Thoracic aorta (tissue), 2 donors: ENCODE measurements at places on chromosomes 1 and 21. TPM values are rescaled to one million over a fixed set of nuclear protein-coding genes. Genes with fewer than 3 reads are reported as not detected.
A peak's percentile ranks its signal among the peaks of the same experiment; 100 is the strongest.

NR1I3 gene
- not detected for total RNA-seq

FCGR3A gene
- 41.2 TPM for total RNA-seq

FAM177B gene
- not detected for total RNA-seq

IFI44 gene
- 43.5 TPM for total RNA-seq

TCHH gene
- 0.41 TPM for total RNA-seq

HSPA6 gene
- total RNA-seq, result 11.9 TPM

CLCA1 gene
- not detected for total RNA-seq

ENAH gene
- 111 TPM for total RNA-seq

CASQ1 gene
- total RNA-seq, result 10.7 TPM

SERPINC1 gene
- total RNA-seq, result not detected

DNA sequence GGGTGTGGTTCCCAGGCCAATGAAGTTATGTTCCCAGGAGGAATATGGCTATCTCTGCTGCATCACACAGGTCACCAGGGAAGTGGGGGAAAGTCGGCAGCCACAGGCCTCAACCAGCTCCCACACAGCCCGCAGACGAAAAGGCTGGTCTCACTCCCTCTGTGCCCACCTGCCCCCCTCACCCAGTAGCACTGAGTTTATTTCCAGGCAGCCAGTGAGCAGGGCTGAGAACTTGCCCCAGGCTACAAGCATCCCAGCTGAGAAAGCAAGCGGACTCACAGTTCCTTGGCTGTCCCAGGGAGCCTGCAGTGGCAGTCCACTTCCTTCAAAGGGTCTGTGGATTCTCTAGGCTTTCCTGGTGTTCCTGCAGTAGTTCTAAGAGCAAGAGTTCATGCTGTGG, 68.9 kb downstream of the SLC5A9 start:
- DNase-seq, result no peak
- H3K4me3 ChIP-seq, result no peak overlapping the region
- H3K36me3 ChIP-seq, result no peaks in the 10 kb centered on the region
- H3K27me3 ChIP-seq, result no peaks in the 10 kb centered on the region
- H3K4me1 ChIP-seq, result no peaks in the 10 kb centered on the region

DNA sequence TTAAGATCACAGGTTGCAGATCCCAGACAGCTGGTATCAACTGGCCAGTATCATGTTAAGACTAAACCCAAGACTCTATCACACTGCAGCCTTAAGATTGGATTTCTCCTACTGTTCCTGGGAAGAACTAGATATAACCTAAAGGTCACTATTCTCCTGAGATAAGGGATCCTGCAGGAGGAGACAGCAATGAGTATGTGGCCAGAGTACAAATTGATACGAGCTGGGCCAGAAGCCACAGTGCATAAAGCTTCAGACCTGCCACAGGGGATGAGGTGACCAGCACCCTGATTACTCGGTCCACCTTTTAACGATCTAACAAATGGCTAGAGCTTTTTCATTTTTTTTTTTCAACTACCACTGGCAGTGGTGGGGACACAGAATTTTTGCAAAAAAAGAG, 31.0 kb downstream of the HSD3B1 start:
- no peak overlapping the region for H3K4me3 ChIP-seq
- H3K27ac ChIP-seq, result no peak overlapping the region
- no peaks in the 10 kb centered on the region for H3K4me1 ChIP-seq
- DNase-seq, result no peak
- H3K27me3 ChIP-seq, result no peaks in the 10 kb centered on the region
- no peaks in the 10 kb centered on the region for H3K36me3 ChIP-seq

DNA sequence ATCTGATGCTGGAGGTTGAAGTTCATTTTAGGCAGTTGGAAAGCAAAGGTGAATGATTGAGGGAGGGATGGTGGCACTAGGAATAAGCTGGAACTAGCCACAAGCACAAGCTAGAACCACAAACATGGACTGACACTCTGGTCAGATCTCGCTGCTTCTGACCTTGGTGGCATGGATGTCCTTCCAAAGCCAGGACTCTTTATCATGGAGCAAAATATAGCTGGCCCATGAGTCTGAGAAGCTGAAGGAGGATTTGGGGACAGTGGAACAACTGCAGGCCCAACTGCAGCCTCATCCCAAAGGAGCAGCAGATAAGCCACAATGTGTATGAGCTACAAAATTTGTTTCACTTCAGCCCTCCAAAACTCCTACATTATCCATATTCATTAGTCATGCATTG, 35.5 kb downstream of the SRSF11 start:
- no peak overlapping the region for H3K27ac ChIP-seq
- no peak for DNase-seq

DNA sequence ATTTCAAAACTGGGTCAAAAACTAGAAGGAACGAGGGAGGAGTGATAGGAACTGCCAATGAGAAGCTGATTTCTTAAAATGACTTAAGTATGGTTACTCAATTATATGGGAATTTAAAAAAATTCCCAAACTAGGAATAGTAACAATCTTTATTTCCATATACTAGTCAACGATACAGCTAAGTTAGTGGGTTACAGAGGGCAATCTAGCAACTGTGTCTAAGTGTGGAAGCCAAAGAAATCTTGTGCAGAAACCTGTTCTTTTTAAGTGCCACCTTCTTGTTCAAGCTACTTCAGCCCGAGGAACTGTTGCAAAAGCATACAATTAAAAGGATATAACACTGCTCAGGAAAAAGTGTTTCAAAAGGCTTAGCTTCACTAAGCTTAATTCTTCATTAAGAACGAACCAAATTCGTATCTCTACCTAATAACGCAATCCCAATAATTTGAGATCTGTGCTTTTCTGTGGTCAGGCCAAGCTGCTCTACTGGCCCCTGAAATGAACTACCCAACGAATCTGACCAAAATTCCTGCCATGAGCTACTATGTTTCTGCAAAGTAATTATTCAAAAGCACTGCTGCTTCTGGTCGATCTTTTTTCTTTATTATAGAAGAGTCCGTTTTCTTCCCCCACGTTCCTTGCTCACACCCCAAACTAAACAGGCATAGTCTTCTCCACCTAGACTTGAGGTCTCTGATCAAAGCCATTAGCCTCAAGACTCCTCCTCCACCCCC, 1.8 kb downstream of the USP24 start:
- no peaks in the 10 kb centered on the region for H3K27me3 ChIP-seq
- H3K36me3 ChIP-seq, result no peaks in the 10 kb centered on the region
- no peak overlapping the region for H3K27ac ChIP-seq
- peaks cover 43% of the 10 kb centered on the region for H3K4me1 ChIP-seq
- DNase-seq, result no peak

DNA sequence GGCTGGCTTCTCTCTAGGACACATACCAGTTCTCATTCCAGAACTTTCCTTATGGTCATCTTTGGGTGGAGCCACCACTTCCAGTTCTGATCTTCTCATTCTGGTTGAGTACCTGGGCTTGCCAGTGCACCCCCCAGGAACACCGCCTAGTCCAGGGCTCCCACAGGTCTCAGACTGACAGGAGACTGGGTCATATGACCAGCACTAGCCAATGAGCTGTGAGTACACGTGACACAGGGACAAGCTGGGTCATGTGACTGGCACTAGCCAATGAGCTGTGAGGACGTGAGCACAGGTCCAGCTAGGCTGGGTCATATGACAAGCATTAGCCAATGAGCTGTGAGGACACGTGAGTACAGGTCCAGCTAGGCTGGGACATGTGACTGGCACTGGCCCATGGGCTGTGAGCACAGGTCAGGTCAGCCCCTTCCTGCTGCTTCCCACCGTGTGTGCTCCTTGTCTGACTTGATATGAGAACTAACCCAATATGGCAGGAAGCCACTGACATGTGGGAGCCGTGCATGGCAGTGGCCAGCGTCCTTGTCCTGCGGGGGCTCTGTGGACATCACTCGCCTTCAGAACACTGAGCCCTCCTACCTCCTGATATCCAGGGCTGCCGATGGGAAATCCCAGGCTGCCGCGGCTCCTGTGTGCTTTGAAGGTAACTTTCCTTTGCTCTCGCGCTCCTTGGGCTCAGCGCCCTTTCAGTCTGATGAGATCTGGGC, 22.7 kb downstream of the KRTAP10-1 start:
- no peak for DNase-seq
- no peaks in the 10 kb centered on the region for H3K27me3 ChIP-seq
- H3K27ac ChIP-seq, result no peak overlapping the region

GRCh38 chr1:214587165-214587564, 15.8 kb upstream of the CENPF start:
- no peaks in the 10 kb centered on the region for H3K36me3 ChIP-seq
- H3K4me3 ChIP-seq, result no peak overlapping the region
- no peak overlapping the region for H3K27ac ChIP-seq
- DNase-seq, result no peak
- peaks cover 2% of the 10 kb centered on the region for H3K4me1 ChIP-seq
- no peaks in the 10 kb centered on the region for H3K27me3 ChIP-seq

DNA sequence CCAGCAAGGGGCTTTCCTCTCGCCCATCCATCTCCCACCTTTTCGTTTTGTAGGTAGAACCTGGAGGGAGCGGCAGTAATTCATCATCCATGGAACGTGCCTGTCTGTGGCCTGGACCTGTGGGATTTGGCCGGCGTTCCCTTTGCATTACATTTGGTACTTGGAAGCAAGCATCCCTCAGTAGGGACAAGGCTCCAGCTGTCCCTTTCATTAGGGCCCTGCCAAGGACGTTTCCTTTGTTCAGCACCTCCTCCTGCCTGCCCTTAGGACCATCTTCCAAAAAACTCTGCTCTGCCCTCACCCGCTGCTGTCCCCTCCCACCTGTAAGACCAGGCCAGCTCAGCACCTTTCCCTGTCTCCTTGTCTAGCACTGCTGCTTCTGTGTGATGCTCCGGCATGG, 62.1 kb downstream of the RYR2 start:
- no peak overlapping the region for H3K27ac ChIP-seq
- no peak for DNase-seq
- H3K27me3 ChIP-seq, result no peaks in the 10 kb centered on the region

DNA sequence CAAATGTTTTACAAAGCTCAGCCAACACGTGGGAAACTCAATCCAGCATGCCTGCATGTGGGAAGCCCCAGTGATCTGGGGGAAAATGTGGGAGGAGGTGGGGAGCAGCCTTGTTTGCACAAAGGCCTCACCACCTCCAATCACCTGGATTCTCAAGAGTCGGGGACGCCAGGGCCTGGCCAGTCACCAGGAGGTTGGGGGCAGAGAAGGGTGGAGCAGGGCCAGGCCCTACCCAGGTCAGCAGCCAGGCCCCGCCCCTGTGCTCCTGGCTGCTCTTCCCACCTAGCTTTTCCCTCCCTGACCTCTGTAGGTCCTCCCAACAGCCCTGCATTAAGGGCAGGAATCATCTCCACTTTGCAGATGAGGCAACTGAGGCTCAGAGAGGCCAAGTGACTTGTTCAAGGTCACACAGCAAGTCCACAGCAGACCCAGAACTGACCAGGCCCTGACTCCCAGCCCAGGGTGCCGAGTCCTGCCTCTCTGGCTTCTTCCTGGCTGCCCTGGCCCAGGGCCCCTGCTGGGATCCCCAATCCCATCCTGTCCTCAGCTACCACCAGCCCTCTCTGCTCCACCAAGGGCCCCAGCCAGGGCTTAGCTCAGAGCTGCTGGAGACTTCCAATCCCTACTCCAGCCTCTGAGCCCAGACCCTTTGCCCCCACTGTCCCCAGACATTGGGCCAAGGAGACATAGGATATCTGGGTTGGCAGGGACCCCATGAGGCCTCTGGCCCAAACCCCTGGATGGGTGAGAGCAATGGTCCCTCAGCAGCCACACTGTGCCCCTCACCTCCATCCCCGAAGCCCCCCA, 508.6 kb downstream of the PTPRU start:
- no peaks in the 10 kb centered on the region for H3K4me1 ChIP-seq
- no peak overlapping the region for H3K27ac ChIP-seq
- H3K4me3 ChIP-seq, result no peak overlapping the region
- H3K27me3 ChIP-seq, result no peaks in the 10 kb centered on the region
- no peaks in the 10 kb centered on the region for H3K36me3 ChIP-seq

GRCh38 chr1:234519506-234519905, 40.5 kb upstream of the TARBP1 start:
- H3K4me3 ChIP-seq, result no peak overlapping the region
- no peaks in the 10 kb centered on the region for H3K36me3 ChIP-seq
- no peaks in the 10 kb centered on the region for H3K27me3 ChIP-seq
- H3K4me1 ChIP-seq, result peaks cover 35% of the 10 kb centered on the region
- no peak overlapping the region for H3K27ac ChIP-seq

GRCh38 chr1:56355422-56355821, 223.9 kb downstream of the PLPP3 start:
- H3K36me3 ChIP-seq, result no peaks in the 10 kb centered on the region
- H3K27me3 ChIP-seq, result no peaks in the 10 kb centered on the region
- no peak overlapping the region for H3K4me3 ChIP-seq
- H3K27ac ChIP-seq, result no peak overlapping the region
- peaks cover 20% of the 10 kb centered on the region for H3K4me1 ChIP-seq
- DNase-seq, result no peak

- H3K36me3 ChIP-seq, result no peaks in the 10 kb centered on the region
- H3K27ac ChIP-seq, result no peak overlapping the region
- H3K27me3 ChIP-seq, result no peaks in the 10 kb centered on the region
- no peak overlapping the region for H3K4me3 ChIP-seq
- peaks cover 3% of the 10 kb centered on the region for H3K4me1 ChIP-seq
Observed at GRCh38 chr1:229988534-229988933, 78.5 kb upstream of the GALNT2 start.

- H3K27ac ChIP-seq, result no peak overlapping the region
- no peak overlapping the region for H3K4me3 ChIP-seq
- H3K27me3 ChIP-seq, result no peaks in the 10 kb centered on the region
Observed at GRCh38 chr1:97204468-97204867, 482.9 kb downstream of the PTBP2 start.

DNA sequence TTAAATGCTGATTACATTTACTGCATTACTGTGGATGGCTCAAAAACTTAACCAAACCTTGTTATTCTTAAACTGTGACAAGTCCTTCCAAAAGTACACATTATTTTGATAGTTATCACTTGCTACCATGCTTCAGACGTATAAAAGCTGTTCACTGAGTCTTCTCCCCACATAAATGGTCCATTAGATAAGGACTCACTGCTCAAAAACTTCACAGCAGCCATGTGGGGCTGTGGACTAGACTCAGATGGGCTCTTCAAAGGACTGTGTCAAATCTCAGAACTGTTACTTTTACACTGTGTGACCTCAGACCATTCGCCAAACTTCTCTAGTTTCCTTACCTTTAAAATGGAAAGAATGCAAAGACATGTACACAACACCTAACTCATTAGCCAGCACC, 11.6 kb downstream of the SCAF4 start:
- DNase-seq, result no peak
- no peaks in the 10 kb centered on the region for H3K27me3 ChIP-seq
- H3K4me1 ChIP-seq, result peaks cover 11% of the 10 kb centered on the region
- no peak overlapping the region for H3K27ac ChIP-seq
- H3K36me3 ChIP-seq, result no peaks in the 10 kb centered on the region

GRCh38 chr1:215482079-215482478, 85.0 kb upstream of the KCTD3 start:
- no peak overlapping the region for H3K27ac ChIP-seq
- H3K4me1 ChIP-seq, result no peaks in the 10 kb centered on the region
- H3K4me3 ChIP-seq, result no peak overlapping the region
- no peaks in the 10 kb centered on the region for H3K36me3 ChIP-seq
- DNase-seq, result no peak

GRCh38 chr1:10160907-10161490, 49.4 kb upstream of the KIF1B start:
- H3K36me3 ChIP-seq, result peaks cover 27% of the 10 kb centered on the region
- H3K27me3 ChIP-seq, result no peaks in the 10 kb centered on the region
- H3K4me3 ChIP-seq, result peak overlapping the region; percentile 23
- H3K27ac ChIP-seq, result peak overlapping the region; percentile 67
- peaks cover 25% of the 10 kb centered on the region for H3K4me1 ChIP-seq

GRCh38 chr1:152959801-152960451, 10.5 kb upstream of the SPRR4 start:
- H3K27me3 ChIP-seq, result no peaks in the 10 kb centered on the region
- H3K4me1 ChIP-seq, result no peaks in the 10 kb centered on the region
- H3K36me3 ChIP-seq, result no peaks in the 10 kb centered on the region
- no peak overlapping the region for H3K4me3 ChIP-seq
- DNase-seq, result no peak
